ENCODE measurements at places on chromosomes 5 and 9. TPM values are rescaled to one million over a fixed set of nuclear protein-coding genes. Genes with fewer than 3 reads are reported as not detected.
A peak's percentile ranks its signal among the peaks of the same experiment; 100 is the strongest.

Gene C7
- not detected for total RNA-seq

GRCh38 chr5:14410394-14411201 is 171.0 kb upstream of the OTULINL start:
- no peak for DNase-seq

DNA sequence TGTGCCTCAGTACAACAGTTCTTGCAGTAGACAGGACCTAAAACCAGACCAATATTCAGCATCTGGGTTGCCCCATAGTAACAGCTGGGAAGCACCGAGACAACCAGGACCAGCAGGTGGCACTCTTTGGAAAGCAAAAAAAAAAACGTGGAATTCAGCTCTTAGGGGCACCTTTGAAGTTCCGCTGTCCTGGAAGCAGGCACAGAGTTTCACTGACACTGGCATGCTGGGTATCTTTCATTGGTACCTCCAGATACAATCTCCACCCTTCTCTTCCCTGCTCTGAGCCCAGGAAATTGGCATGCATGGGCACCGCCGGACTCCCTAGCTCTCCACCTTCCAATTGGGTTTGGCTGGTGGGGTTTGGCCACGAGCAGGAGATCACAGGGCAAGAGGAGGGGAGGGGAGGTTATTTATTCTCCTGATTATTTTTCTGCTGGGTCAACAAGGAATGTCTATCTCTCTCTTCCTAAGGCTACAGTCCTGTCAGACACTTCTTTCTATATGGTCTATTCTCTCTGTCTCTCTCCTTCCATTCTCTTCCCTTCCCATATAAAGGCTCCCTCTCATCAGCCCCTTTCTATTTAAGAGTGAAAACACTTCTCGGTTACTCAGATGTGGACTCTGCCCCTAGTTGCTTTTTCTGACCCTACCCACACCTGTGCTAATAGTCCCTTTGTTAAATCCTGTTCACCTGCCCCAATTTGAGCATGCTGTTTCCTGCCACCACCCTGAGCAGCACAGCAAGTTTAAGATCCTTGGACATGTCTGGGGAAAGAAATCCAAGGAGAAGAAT is 1.9 kb upstream of the IDNK start:
- DNase-seq = peak; percentile 70

Gene PHF24
- total RNA-seq = not detected

DNA sequence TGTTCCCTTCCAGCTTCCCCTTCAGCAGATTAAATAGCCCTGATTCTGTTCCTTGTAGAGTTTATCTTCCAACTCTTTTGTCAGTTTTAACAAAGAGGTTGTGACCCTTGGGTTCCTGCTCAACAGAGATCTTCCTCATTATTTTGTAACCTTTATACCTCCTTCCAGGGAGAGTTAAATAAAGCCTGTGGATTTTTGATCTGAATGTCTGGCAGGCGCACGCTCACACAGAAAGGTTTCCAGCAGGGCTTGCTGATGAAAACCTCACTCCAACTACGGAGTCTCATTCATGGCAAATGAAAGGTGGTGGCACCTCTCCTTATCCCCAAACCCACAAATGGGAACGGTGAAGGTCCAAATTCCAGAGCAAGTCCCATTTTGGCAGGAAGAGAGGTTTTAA is 129.0 kb downstream of the SREK1 start:
- no peak for DNase-seq
